Activated T-helper 1 cell treated with anti-CD3 and anti-CD28 coated beads, Interleukin-12 subunit alpha, Interleukin-12 subunit beta, Interleukin-2, Interleukin-4 antibody, amounts not matched to agents 30 ng/mL and 10 ng/mL and 1 ng/mL, durations not matched to agents 14 hours and 24 hours and 36 hours (primary cell): ENCODE measurements at places on chromosomes 6 and 20. TPM values are rescaled to one million over a fixed set of nuclear protein-coding genes. Genes with fewer than 3 reads are reported as not detected.

GRCh38 chr6:168555618-168556273 lies 114.8 kb downstream of the SMOC2 start:
- DNase-seq: no peak

GRCh38 chr6:25971187-25971821 lies 8.7 kb downstream of the TRIM38 start:
- DNase-seq: no peak

- DNase-seq: no peak
Measured at GRCh38 chr6:89858041-89858440, 28.4 kb downstream of the CASP8AP2 start.

- DNase-seq: no peak
Measured at GRCh38 chr6:151060766-151061531, 178.8 kb upstream of the AKAP12 start.

- no peak for DNase-seq
Measured at GRCh38 chr6:43070028-43070632, 6.0 kb upstream of the PTK7 start.

DNA sequence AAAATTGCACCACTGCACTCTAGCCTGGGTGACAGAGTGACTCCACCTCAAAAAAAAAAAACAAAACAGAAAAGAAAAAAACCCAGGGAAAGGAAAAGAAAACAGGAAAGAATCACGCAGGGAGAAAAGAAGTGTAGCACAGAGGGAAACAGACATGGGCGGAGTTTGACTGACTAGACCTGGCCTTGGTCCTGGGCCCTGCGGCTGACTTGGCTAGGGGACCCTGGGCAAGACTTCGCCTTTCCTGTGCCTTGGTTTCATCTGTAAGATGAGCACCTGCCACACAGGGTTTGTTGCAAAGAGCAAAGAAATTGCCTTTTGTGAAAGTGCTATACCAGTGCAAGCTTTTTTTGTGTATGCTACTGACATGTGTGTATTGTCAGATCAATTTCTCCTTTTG lies 71.3 kb upstream of the KCNG1 start:
- DNase-seq: no peak

DNA sequence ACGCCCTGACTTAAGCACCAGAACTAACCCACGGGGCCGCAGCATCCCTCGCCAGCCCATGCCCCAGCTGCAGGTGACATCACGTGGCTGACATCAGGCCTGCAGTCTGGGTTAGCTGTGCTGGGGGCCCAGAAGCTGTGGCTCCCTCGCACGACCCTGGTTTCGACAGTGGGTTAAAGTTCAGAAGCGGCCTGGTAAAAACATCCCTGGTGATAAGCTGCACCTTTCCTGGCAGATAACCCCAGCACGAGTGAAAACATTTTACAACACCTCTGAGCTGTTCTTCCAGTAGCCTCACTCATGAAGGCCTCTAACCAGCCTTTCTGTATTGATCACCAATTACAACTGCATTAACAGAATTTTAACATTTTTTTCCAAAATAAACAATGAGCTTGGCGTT lies 136.4 kb upstream of the RREB1 start:
- no peak for DNase-seq

BTNL2 gene
- not detected in 2 replicates for total RNA-seq

SIM1 gene
- 0.02 and 0.13 TPM in 2 replicates for total RNA-seq

CGAS gene
- total RNA-seq: 47.6 and 51.1 TPM in 2 replicates

ZNF311 gene
- 0.64 and 0.80 TPM in 2 replicates for total RNA-seq

PCED1A gene
- total RNA-seq: 24.0 and 27.9 TPM in 2 replicates

ANKRD60 gene
- total RNA-seq: not detected in 2 replicates
